ENCODE measurements at places on chromosomes 3 and 15.
A peak's percentile ranks its signal among the peaks of the same experiment; 100 is the strongest.

- no peak for DNase-seq
Observed at GRCh38 chr3:32601722-32602121, 31.1 kb upstream of the DYNC1LI1 start.

GRCh38 chr3:134086616-134087015 is 56.9 kb upstream of the SLCO2A1 start:
- DNase-seq = no peak

- no peak for DNase-seq
Observed at GRCh38 chr15:80595396-80595795, 99.7 kb upstream of the ABHD17C start.

DNA sequence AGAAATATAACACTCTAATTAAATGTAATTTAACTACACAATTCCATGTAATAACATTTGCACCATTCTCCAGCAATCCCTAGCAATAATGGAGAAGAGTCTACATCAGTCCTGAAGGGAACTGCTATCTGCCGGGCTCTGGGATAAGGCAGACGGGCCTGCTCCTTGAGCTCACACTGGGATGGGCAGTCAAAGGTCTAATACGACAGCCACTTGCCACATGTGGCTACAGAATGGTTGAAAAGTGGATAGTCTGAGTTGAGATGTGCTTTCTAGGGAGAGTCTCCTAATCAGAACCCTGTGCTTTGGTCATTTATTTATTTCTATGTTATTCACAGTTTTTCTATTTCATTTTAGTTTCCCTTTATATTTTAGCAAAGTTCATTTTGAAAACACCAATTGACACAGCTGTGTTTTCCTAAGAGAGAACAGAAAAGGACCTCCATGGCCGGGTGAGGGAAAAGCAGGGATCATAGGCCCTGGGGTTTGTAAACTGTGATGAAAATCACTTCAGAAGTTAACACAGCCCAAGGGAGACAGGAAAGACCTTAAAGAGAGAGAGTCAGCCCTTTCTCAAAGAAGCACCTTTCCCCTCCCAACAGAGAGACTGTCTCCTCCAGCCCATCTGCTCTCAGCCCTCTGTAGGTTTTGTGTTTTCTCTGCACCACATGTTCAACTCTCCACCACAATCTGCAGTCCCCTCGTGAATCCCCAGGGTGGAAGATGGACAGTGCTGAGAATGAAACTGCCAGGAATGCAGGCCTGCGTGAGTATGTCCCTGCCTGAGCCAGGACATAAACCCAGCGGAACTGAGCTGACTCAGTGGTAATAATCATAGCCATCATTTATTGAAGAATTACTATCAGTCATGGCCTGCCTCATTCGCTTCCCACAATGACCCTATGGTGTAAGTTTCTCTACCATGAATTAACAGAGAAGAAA is 11.6 kb downstream of the FSIP1 start:
- no peak for DNase-seq

DNA sequence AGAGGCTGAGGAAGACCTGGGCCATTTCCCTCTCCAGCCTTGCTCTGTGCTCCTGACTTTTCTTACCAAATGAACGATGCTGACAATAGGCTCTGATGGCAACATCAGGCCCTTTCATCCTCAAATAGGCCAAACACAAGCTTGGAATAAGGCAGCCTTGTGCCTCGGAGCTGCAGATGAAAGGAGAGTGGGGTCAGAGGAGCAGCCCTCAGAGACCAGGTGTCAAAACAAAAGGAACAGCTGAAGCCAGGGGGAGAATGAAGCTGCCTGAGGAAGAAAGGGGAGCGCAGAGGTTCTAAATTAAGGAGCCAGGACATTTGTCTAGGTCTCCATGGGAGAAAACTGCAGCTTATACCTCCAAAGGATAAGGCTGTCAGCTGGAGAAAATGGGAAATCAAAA is 5.1 kb downstream of the BFSP2 start:
- DNase-seq = no peak

DNA sequence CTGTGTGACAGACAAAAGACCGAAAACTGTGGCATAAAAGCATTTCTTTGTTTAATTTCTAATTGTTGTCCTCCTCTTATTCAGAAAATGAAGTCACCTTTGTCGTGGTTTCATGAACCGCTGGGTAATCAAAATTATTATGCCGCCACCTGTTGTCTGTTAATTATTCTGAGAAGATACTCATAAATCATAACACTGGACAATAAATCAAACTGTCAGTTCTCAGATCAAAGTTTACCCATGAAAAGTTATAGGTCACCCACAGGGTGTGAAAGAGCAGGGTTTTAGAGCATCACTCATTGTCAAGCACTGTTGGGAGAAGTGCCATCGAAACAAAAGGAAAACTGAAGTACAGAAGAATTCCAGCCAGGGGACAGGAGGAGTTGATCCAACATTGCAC is 474.3 kb downstream of the NR2F2 start:
- no peak for DNase-seq

DNA sequence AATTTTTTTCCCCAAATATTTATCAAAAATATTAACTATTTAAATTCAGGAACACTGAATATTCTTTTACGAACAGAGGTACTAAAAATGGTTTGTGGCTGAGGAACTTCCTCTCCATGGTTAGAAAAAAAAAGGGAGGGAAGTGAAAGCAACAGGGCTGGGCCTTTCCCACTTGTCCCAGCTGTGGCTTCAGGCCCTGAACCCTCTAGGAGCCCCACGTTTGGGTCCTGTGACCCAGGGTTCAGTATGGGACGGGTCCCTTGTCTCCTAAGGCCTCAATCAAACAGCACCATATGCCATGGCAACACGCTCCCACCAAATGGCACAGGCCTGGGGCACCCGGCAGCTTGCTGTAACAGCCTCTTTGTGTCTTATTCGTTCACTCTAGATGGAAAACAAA is 32.4 kb downstream of the POC1A start:
- no peak for DNase-seq

GRCh38 chr3:181006541-181006940 is 17.0 kb upstream of the DNAJC19 start:
- no peak for DNase-seq

DNA sequence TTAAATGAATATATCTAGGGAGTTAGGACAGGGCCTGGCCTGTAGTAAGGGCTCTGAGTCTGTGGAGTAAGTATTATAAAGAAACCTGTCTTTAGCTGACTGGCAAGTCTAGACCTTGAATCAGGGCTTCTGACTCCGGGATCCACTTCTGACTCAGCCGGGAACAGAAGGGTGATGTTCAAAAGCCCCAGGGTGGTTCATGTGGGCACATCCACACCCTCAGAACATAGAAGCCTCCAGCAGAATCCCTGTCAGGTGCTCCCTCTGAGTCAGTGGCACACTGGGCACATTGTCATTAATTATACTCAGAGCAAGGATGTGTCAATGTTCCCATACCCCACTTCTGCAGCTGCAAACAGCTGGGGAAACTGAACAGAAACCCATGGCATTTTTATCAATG is 26.7 kb upstream of the SNRK start:
- no peak for DNase-seq

DNA sequence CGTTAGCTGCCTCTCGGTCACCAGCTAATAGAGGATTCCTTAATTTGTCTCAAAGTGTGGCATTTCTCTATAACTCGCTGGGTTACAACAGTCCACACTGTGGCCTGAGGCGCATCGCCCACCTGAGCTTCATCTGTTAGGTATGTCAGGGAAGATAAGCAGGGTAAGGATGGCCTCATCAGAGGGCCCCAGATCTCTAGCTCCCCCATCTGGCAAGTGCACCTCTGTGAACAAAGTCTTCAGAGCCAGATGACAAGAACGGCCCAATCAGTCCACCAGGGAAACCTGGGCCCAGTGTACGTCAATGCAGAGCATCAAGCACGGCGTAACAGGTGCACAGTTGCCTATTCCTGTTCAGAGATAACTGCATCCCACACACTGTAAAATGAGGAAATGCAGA is 23.2 kb downstream of the FRG2C start:
- DNase-seq = no peak

DNA sequence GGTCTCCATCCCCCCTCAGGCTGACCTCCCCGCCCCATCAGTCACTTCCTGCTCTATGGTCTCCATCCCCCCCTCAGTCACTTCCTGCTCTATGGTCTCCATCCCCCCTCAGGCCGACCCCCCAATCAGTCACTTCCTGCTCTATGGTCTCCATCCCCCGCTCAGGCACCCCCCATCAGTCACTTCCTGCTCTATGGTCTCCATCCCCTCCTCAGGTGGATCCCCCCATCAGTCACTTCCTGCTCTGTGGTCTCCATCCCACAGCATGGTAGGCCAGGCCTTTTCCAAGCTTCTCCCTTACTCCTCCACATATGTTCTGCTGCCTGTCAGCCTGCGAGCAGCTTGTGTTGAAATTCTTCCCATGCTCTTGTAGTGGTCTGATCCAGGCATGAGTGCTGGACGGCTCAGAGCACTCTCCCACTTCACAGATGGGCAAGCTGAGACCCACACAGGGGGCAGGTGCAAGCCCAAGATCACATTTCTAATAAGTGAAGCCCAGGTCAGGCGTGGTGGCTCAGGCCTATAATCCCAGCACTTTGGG is 36.8 kb downstream of the BDH1 start:
- DNase-seq = peak; percentile 12
